ENCODE measurements at places on chromosomes 2 and 18.

DNA sequence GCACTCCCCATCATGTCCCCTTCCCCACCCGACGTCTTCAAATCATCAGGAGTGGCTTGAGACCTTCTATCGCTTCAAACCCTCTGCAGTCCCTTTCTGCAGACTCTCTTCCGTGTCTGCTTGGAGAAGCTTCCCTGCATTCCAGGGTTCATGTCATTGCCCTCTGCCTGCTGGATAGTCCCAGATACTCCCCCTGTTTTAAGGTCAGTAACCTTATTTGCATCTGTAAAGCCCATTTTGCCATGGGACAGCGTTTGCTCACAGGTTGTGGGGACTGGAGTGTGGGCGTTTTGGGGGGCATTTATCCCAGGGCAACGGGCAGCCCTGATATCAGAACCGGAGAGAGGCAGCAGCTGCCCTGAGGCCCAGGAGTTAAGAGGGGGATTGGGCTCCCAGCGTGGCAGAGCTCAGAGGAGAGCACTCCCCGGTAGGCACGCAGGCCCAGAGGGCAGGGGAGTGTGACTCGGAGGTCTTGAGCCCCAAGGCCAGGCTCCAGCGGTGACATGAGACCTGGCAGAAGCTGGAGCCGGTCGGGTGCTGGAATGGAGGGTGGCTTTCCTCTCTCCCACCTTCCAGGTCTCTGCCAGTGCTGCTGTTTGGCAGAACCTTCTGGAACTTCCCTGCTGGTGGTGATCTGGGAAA, 73.8 kb downstream of the RTP5 start:
- no peak for DNase-seq

DNA sequence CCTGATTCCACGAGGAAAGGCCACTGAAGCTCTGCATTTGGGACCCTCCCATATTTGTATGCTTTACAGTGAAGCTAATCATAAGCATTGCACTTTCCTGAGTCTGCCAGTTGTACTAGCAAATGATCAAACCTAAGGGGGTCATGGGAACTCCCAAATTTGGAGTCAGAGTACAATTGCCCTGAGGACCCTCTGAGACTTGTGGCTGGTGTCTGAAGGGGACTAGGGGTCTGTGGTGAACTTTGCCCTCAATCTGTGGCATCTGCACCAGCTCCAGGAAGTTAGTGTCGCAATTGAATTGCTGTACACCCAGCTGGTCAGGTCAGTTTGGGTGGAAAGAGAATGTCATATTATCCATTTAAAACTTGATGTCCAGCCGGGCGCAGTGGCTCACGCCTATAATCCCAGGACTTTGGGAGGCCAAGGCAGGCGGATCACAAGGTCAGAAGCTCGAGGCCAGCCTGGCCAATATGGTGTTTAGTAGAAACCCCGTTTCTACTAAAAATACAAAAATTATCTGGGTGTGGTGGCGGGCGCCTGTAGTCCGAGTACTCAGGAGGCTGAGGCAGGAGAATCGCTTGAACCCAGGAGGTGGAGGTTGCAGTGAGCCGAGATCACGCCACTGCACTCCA, 18.1 kb downstream of the SOWAHC start:
- no peak for DNase-seq

GRCh38 chr2:42350434-42351063, 10.5 kb downstream of the COX7A2L start:
- DNase-seq, result no peak

- no peak for DNase-seq
Observed at GRCh38 chr2:143529118-143529720, 400.0 kb downstream of the ARHGAP15 start.

- DNase-seq, result no peak
Observed at GRCh38 chr2:220212296-220213080, 585.1 kb downstream of the SLC4A3 start.

DNA sequence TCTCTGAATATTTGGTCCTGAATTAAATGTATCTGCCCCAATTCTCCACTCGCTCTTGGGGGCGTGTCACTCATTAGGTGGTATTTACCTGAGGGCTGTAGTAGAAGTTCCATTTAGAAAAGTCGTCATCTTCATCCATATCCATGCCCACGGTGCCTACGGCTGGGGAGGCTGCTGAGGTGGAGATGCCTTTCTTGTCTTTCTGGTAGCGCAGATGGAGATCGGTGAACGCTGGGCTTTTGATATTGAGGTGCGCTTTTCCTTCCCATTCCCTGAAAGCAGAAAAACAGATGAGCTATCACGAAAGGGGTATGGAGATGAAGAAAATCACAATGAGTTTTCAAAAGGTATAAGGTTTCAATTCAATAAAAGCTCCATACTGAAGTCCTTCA, 39.7 kb downstream of the APOB start:
- DNase-seq, result no peak

DNA sequence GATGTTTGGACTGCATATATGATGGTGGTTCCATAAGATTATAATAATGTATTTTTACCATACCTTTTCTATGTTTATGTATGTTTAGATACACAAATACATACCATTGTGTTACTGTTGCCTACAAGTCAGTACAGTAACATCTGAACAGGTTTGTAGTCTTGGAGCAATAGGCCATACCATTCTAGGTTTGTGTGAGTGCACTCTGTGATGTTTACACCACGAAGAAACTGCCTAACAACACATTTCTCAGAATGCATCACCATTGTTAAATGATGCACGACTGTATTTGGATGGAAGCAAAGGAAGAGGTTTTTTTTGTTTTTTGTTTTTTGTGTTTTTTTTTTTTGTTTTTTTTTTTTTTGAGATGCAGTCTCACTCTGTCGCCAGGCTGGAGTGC, 9.5 kb downstream of the DUSP19 start:
- DNase-seq, result no peak

GRCh38 chr2:219119422-219120043, 41.1 kb downstream of the NHEJ1 start:
- DNase-seq, result peak; percentile 31

- DNase-seq, result no peak
Observed at GRCh38 chr2:74041182-74041581, 56.5 kb downstream of the TET3 start.

DNA sequence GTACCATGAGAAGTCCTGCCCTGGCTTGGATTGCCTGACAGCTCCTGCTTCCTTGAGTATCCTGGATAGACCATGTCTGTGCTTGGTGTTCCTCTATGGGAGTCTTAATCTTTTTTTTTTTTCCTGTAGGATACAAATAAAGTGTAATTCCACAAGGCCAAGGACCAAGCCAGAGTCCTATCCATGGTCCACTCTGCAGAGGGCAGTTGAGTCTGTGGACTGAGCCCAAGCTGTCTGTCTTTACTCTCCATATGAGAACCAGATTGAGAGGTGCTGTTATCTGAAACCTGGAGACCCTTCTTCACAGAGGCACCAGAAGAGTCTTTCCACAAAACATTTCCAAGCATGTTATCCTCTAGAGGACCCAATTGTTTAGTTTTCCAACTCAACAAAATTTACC, 1.4 kb upstream of the KIF3C start:
- no peak for DNase-seq

GRCh38 chr2:16058256-16058655, 117.9 kb downstream of the MYCN start:
- no peak for DNase-seq

DNA sequence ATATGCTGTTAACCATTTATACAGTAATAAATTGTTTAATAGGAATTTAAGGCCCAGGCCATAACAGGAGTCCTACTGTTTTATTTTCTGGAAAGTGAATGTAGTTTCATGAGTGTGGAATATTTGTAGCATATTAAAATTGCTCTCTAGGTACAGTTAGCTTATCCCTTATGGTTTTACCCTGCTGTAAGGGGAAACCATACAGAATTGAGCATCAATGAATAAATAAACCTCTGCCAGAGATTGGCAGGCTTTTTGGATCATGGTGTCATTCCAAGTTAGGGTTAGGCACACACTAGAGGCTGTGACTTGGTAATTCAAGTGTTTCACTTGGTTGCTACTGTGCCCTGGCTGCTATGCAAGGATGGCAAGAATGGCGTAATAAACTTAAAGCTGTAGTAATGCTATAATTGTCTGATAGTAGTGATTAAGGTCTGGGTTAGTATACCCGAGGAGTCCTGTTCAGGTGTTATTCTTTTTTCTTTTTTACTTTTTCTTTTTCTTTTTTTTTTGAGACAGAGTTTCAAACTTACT, 30.4 kb downstream of the BMPR2 start:
- no peak for DNase-seq

DNA sequence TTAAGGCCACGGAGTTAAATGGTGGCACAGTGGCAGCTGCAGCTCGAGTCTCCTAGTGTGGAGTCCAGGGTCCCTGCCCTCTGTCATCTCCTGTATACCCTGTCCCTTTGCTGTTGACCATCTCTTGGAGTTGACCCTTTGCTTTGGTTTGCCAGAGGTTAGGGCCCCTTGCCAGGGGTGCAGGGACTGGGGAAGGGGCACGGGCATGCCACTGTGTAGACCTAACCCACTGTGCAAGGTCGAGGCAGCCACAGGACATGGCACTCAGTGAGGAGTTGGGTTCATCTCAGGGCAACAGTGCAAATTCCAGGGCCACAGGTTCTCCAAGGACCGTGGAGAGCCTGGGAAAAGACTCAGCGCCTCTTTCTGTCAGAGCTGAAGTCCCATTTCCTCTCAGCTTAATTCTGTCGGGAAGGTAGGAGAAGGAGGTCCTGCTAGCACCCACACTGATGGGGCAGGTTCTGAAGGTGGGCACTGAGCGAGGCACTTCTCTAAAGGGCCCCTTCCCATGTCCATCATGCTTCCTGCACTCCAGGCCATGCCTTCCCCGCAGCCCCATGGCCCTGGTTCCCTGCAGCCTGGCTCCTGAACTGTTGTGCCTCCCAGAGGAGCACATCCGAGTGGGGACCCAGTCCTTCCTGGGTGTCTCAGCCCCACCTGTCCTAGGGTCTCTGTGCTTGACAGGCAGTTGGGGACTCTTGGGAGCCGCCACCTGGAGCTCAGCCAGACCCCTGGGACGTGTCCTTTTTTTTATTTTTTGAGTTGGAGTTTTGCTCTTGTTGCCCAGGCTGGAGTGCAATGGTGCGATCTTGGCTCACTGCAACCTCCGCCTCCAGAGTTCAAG, 2.8 kb downstream of the KHK start:
- no peak for DNase-seq

DNA sequence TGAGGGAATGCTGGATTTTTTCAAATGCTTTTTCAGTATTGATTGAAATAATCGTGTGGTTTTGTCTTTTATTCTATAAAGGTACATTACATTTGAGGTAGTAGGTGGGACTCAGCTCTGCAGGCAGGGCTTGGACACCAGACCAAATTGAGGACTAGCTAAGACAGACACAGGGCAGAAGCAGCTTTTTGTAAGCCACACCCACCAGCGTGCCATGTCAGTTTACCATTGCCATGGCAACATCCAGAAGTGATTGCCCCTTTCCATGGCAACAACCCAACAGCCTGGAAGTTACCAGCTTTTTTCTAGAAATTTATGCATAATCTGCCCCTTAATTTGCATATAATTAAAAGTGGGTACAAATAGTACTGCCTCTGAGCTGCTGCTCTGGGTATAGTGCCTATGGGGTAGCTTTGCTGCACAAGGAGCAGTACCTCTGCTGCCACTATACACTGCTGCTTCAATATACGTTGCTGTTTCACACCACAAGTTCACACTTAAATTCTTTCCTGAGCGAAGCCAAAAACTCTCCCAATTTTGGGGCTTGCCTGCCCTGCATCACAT, 23.6 kb upstream of the VWA3B start:
- no peak for DNase-seq

- no peak for DNase-seq
Observed at GRCh38 chr2:64914735-64915509, 74.3 kb upstream of the SLC1A4 start.

DNA sequence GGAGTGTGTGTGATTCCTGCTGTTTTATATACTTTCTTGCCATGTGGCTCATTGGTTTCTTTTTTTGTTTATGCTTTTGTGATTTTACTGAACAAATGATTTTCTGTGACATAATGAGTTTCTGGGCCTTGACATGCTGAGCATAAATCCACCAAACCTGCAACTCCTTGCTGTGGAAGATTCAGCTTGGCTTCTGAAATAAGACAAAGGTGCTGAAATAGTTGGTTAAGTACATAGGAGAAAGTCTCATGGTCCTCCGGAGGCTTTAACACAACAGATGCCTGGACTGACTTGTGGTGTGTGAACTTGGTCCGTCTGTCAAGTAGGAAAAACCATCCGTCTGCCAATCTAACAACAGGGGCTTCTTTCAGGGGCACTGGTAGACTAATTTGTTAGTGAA, 315.3 kb upstream of the CXCR4 start:
- DNase-seq, result no peak

DNA sequence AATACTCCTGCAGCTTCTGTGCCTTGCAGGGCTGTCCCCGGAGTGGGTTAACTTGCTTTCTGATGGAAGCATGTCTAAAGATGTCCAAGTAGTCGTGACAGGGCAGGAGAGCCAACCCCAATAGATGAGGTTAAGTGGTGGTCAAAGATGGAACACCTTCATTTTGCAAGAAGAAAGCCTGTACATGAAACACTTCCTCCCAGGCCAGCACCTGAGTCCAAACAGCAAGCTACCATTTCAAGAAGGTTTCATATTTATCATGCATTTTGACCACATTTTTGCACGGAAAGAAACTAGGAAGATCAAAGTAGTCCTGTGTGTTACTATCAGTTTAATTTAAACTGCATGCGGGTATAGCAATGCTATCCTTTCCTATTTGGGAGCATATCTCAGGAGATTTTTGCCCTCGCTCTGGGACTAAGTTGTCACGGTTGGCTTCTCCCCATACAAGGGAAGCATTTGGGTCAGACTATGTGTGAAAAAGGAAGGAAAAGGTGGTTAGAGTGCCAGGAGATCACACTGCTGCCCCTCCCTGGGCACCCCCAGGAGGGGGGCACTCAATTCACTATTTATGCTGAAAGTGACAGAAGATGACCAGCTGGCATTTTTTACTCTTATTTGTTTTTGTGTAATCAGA, 187.6 kb downstream of the ZNF521 start:
- DNase-seq, result no peak

GRCh38 chr2:10332402-10333246, 29.9 kb downstream of the HPCAL1 start:
- DNase-seq, result no peak

GRCh38 chr18:21459706-21460286, 140.7 kb downstream of the ESCO1 start:
- no peak for DNase-seq

DNA sequence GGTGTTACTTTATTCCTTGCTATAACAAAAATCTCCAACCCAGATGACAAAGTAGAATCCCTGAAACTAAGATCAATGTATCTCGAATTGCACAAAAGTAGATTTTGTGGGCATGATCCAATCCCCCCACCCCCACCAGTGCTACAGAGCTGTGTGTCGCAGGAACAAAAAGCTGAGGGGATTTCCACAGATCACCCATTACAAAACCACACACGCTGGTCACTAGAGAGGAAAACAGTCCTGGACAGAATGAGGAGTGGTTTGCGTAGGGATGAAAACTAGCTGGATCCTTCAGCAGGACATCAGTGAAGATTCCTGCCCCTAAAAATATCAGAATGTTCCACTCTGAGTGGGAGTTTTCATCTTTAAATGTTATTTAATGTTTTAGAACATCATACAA, 165.3 kb upstream of the STK17B start:
- no peak for DNase-seq

- peak; percentile 58 for DNase-seq
Observed at GRCh38 chr18:3624935-3625741, 175.2 kb downstream of the TGIF1 start.

All from activated T-helper 9 cell treated with anti-CD3 and anti-CD28 coated beads, Interleukin-2, amount 50 U/mL, for 16 hours (primary cell).